Caco-2 (cell line): ENCODE measurements at places on chromosomes 1 and 21. TPM values are rescaled to one million over a fixed set of nuclear protein-coding genes. Genes with fewer than 3 reads are reported as not detected.

- no peak for DNase-seq
Observed at GRCh38 chr1:5754817-5755551, 237.2 kb downstream of the NPHP4 start.

GRCh38 chr1:220877377-220878095, 1.7 kb upstream of the HLX start:
- no peak for DNase-seq

DNA sequence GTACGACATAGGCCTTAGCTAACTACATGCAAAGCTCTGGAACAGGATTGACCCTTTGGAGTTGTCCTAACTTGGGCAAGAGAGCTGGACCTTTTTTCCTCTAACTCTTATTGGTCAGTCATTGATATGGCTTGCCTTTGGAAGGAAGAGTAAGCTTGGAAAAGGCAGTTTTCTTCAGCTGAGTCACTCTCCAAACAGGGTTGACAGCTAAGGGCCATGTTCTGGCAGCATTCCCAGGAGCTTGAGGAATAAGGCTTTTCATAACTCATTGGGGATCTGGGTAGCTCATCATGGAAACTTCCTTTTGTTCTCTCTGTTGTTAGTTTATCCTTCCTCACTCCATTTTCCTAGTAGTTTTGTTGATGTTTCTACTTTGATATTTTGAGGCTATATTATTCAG, 14.5 kb upstream of the ERRFI1 start:
- DNase-seq: no peak

DNA sequence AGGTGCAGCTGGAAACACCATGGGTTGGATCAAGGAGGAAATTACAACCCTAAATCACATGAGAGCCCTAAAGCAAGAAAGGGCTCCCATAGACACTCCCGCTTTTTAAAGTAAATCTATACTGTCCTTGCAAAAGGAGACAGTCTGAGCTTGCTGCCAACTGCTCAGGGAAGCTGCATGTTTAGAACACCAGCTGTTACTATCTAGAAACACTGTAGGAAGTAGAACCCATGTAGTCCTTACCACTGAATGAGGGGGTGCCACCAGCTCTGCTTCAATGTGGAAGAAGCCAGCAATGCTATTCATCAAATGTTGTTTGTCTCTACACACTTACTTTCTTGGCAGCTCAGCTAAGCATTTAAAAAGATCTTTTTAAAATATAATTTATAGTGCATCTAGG, 79.8 kb downstream of the PIGK start:
- no peak for DNase-seq

DNA sequence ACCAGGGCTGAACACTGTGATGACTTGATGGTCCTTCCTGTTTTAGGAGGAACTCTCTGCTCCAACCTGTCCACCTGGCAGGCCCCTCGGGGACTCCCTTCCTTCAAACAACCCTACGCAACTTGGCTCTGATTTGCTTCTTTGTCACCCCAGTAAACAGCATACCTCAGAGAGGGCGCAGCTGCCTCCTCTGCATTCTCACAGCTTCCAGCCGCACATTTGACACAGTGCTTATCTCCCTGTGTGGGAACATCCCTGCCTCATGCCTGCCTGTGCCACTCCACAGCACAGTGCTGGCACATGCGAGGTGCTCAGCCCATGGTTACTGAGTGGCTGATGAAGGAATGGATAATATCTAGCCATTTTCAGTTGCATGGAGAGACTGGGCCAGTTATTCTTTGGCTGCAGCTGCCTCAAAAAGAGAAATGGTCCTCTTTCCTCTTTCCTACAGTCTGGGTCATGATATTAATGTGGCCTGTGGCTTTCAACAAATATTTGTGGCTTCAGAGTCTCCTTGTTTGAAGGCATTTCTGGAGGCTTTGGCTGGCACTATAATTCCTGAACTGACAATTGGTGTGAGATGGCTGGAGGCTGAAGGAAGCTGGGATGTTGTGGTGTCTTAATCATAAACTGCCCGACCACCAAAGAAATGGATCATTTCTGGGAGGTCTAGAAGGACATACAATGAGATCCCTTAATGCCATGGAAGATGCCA, 77.9 kb downstream of the TENT5C start:
- no peak for DNase-seq

The PROX1 gene
- total RNA-seq: 17.6 and 24.5 TPM in 2 replicates

The PPM1J gene
- total RNA-seq: 1.1 and 1.5 TPM in 2 replicates
